Hepatocyte (in vitro differentiated cells): ENCODE measurements at places on chromosomes 13 and 19. TPM values are rescaled to one million over a fixed set of nuclear protein-coding genes. Genes with fewer than 3 reads are reported as not detected.

MEIS3 gene
- total RNA-seq, result 18.4 and 21.2 TPM in 2 replicates

AZU1 gene
- not detected in 2 replicates for total RNA-seq

INSR gene
- 49.9 and 59.0 TPM in 2 replicates for total RNA-seq

SHISA7 gene
- total RNA-seq, result not detected in 2 replicates

DACT3 gene
- 12.7 and 18.4 TPM in 2 replicates for total RNA-seq

ZNF560 gene
- not detected in 2 replicates for total RNA-seq

CYP4F11 gene
- total RNA-seq, result not detected in 2 replicates

NCAN gene
- 0.03 TPM in 1 of 2 replicates, not detected in the other for total RNA-seq

B3GNT8 gene
- 5.3 and 9.2 TPM in 2 replicates for total RNA-seq

KASH5 gene
- total RNA-seq, result not detected in 2 replicates

EID2 gene
- 13.6 and 18.6 TPM in 2 replicates for total RNA-seq

CRLF1 gene
- total RNA-seq, result 8.6 and 13.9 TPM in 2 replicates

KLF1 gene
- 0.37 TPM in 1 of 2 replicates, not detected in the other for total RNA-seq

CRYL1 gene
- 64.4 and 66.2 TPM in 2 replicates for total RNA-seq

DNA sequence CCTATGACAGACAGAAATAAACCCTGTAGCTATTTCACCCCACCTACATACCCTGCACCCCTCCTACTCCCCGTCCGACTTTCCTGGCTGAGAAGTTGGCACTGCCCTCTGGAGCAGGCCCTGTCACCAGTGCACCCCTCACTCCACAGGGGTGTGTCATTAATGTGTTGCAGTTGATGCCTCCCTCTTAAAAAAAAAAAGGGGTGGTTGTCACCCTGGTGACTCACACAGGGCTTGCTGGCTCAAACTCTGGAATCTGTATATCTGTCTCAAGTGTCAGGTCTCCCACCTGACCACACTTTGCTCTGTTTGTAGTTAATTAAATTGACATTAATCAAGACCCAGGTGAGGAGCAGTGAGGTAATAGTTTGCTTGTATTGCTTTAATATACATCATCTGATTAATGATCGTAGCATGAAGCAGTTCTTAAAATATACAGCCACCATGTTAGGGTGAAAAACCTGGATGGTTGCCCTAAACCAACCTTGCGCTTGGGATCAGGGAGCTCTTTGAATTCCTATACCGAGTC lies 2.0 kb upstream of the GATAD2A start:
- DNase-seq, result no peak

DNA sequence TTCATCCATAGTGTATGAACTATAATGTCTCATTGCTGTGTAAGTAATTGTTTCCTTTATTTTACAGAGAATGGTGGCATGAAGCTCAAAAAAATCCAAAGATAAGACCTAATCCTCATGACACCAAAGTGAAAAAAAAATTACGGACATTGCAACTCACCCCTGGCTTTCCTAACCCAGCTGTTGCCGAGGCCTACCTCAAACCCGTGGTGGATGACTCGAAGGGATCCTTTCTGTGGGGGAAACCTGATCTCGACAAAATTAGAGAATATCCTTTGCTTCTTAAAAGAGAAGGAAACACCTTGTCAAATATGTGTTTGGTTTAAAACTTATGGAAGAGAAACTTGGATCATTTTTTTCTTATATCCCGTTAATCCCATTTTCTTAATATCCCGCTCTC lies 26.3 kb downstream of the ERCC5 start:
- DNase-seq, result no peak

- no peak for DNase-seq
Measured at GRCh38 chr13:33316890-33317289, 31.3 kb upstream of the STARD13 start.

- DNase-seq, result no peak
Measured at GRCh38 chr13:47800593-47800992, 200.5 kb downstream of the SUCLA2 start.

DNA sequence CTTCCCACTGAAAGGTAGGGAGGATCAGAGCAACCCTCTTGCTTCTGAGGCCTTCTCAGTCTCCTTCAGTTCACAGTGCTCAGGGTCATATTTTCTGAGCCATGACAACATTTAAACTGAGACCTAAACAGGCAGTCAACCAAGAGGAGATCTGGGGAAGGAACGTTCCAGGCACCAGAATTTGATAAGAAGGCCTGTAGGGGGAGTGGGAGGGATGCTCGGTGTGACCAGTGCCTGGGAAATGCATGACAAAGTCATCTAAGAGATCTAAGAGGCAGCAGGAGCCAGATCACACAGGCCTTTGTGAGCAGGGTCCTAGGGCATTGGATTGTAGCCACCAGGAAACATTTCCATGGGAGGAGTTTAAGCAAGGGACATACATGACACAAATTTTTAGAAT lies 71.6 kb downstream of the SHISA2 start:
- DNase-seq, result no peak

GRCh38 chr13:97535614-97536013 lies 101.6 kb downstream of the RAP2A start:
- DNase-seq, result no peak

- peak; percentile 44 for DNase-seq
Measured at GRCh38 chr13:60012488-60012887, 151.2 kb downstream of the DIAPH3 start.

GRCh38 chr13:34730961-34731360 lies 211.1 kb upstream of the NBEA start:
- no peak for DNase-seq

- no peak for DNase-seq
Measured at GRCh38 chr13:99955747-99956472, 15.7 kb downstream of the ZIC5 start.

DNA sequence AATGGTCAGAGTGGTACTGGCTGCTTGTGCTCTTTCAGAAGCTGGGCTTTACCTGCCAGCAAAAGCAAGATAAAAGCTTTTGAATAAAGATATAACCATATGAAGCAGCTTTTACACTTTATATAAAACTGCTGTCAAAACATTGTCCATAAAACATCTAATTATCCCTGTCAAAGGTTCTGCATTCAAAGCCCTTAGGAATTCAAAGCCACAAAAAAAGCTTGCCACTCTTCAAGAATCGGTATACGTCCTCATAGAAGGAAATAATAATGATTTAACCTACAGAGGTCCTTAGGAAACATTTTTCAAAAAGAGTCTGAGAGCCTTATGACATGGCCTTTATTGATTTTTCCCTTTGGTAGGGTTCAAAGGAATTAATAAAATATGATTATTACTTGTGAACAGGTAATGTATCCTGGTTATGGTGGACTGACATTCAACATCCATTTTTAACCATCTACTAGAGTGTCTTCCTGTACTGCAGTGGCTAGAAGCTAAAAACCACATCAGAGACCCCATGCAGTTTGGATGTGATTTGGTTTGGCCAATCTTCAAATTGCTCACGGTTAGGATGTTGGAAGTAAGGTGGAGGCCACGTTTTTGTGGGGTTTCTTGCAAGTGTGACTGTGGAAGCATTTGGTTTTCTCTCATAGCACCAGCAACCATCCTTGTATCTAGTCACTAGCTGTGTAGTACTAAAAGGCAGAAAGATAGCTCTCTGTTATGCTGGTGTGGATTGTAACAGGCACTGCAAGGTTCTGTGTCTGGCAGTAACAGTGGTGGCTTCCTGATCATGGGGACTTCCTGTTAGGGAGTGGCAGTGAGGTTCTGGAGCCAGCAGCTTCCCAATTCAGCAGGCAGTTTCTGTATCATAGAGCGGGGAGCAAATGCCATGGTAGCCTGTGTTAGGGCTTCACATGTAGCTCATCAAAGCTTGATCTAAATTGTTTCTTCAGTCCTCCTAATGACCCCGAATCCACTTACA lies 441.5 kb downstream of the DIAPH3 start:
- no peak for DNase-seq

DNA sequence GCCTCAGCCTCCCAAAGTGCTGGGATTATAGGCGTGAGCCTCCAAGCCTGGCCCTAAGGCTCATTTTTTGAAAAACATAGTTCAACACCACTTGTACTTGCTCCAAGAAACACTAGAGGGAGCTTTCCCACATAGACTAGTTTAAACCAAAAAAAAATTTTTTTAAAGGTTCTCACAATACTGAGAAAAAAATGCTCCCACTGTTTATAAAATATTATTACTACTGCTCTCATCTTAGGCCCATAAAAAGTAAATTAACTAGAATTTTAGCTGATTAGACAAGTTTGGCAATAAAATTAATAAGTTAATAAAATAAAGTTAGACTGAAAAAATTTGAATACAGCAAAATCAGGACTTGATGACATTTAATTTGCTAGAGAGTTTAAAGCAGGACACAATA lies 109.5 kb downstream of the TBC1D4 start:
- peak; percentile 62 for DNase-seq

DNA sequence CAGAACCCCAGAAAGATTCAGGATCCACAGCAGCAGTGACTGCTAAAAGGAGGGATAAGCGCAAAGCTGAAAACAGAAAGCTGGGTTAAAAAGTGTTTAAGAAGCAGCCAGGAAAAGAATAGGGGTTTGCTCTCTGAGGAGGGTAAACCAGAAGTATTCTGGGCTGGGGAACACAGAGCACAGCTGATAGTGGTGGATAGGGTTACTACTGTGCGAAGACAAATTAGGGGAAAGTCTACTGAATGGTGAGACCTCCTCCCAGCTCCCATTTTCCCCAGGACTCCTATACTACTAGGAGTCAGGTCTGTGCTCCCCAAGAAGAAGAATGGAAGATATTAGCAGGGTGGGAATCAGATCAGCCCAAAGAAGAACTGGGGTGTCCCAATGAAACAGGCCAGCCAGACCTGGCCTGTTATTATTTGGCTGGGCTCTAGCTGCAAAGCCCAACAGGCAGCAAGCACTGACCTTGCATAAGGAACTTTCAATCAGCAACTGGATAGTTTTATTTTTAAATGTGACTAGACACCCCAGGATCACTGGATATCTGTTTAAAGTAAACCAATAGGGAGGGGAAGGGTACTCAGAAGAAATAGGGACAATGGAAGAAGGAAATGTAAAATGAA lies 43.5 kb upstream of the SERTM1 start:
- no peak for DNase-seq

DNA sequence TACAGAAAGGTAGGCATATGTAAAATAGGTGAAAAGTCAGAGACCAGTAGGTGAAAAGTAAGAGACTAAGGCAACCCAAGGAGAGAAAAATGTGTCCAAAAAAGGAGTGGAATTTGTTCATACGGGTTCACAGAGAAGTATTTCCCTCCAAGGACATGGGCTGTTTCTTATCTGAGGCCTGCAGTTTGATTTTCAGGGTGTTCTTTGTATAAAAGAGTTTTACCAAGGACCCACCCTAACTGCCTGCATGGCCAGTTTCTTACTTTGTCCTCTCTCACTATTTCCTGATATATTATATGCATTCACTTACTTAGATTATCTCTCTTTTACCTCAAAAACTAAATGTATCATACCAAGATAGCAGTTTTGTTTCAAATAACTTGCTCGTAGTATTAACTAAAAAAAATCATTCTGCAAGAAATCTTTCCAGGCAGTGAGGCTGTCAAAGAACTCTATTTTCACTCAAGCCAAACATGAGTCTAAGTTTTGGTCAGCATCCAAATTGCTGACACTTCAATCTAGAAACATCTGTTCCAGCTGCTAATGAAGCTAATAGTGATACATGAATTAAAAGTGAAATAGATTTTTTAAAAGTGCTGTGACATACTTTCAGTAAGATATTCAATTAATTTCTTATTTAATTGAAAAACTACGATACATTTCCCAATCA lies 141.4 kb upstream of the SGCG start:
- DNase-seq, result no peak

GRCh38 chr13:48630773-48631172 lies 23.0 kb upstream of the CYSLTR2 start:
- DNase-seq, result no peak

DNA sequence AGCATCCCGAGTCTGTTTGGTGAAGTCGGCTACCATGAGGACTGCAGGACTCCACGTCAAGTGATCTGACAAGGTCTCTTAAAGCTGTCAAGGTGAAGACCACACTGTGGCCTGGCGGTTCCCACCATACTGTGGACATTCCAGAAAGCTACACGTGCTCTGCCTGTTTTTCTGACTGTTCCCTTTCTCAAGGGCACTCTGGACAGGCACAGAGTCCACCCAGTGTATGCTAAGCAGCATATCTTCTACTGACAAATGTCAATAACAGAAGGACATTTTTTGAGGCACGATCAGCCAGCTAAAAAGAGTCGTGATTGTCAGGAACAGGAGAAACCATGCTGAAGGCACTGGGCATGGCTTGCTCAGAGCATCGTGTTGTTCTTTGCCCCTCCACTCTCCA lies 12.8 kb upstream of the WASF3 start:
- DNase-seq, result no peak

- DNase-seq, result peak; percentile 8
Measured at GRCh38 chr13:95745752-95746151, 68.8 kb downstream of the DNAJC3 start.

DNA sequence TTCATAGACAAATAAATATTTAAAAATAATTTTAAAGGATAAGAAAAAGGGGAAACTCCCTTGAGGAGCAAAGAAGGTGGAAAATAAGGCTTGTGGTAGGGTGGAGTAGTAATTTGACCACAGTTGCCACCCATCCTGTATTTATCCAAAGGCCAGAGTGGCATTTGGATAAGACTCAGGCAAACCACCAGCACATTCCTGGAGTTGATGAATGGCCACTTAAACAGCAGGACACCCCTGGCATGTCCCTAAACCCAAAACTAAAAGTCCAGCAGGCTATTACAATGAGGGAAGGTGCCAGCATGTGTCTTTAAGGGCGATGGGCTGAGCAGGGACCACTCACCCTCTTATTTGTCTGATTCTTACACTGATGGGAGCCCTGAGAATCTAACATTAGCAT lies 9.8 kb upstream of the FRY start:
- no peak for DNase-seq

DNA sequence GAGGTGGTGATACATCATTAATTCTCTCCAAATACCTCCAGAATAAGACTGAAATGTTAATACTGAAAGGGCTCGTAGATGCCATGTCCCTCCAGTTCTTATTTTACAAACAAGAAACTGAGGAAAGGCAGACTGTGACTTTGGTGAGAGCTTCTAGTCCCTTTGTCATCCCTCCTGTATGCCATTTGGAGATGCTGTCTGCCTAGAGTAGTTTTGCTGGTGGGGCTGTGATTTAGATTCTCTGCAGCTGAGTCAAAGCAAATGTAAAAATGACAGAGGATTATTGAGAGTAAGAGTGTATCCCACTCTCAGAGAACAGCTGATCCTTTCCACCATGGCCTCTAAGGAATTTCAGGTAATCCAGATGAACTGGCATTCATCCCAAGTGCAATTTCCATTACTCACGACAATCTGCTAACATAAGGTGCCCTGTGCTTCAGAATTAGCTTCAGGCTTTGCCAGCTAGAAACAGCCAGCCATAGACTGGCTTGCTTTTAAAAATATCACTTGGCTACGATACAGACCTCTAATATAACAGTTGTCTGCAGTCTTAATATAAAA lies 16.8 kb downstream of the PABPC3 start:
- no peak for DNase-seq

- no peak for DNase-seq
Measured at GRCh38 chr19:6723738-6724137, 3.3 kb upstream of the C3 start.

DNA sequence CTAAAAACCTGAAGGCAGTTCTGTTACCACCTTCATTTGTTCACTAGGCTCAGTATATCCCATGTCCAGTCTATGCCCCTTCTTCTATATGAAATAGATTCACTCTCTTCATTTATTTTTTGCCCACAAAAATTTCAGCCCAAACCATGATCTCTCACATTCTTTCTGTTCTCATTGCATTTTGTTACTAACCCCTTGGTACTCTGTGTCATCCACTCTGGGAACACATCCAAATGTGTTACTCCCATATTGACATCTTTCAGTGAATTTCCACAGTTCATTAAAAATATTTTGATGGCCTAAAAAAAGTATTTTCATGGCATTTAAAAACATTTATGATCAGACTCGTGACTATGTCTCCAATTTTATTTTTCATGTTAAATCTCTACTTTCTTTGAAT lies 378.9 kb downstream of the SLITRK1 start:
- DNase-seq, result no peak
